Right atrium auricular region (tissue), 2 donors: ENCODE measurements at places on chromosomes 7 and 10.

GRCh38 chr7:114658216-114658615 lies 243.6 kb downstream of the FOXP2 start:
- no peak for DNase-seq

GRCh38 chr10:86632009-86632800 lies 22.1 kb upstream of the OPN4 start:
- no peak for DNase-seq

DNA sequence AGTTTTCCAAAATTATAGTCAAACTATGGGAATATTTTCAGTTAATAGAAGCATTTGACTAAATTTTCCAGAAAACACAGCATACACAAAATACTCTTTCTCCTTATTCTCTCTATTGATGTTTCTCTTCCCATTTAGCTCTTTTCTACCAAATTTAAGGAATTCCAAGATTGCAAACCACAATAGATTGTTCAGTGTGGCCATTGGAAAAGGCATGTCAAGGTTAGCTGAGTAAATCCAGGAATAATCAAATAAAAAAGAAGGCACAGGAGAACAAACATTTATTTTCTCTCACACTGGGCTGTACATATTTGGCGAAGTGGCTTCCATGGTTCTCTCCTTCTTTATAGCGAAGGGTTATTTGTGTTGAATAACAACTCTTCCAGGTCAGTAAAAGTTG lies 117.3 kb downstream of the THSD7A start:
- DNase-seq: no peak

DNA sequence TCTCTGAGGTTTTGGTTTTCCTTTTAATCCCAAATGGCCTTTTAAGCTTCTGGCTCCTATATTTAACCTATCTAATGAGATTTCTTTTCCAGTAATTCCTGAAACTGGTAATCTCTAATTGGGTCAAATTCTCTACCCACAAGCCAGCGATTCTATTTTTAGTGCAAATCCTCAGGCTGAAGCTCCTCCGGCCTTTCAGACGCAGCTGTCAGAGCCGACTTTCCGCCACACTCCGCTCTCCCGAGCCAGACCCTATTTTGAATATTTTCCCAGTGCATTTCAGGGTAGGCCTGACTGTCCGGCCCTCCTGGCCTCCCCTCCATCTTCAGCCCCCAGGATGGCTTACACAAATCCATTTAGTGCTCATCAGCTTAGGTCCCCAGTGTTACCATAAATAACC lies 9.7 kb upstream of the ADCY1 start:
- DNase-seq: no peak
